Stimulated activated CD4-positive, alpha-beta T cell treated with anti-CD3 and anti-CD28 coated beads, Interleukin-2, amount 100 ng/mL, for 4 hours (primary cell): ENCODE measurements at places on chromosomes 5 and 9.
A peak's percentile ranks its signal among the peaks of the same experiment; 100 is the strongest.

DNA sequence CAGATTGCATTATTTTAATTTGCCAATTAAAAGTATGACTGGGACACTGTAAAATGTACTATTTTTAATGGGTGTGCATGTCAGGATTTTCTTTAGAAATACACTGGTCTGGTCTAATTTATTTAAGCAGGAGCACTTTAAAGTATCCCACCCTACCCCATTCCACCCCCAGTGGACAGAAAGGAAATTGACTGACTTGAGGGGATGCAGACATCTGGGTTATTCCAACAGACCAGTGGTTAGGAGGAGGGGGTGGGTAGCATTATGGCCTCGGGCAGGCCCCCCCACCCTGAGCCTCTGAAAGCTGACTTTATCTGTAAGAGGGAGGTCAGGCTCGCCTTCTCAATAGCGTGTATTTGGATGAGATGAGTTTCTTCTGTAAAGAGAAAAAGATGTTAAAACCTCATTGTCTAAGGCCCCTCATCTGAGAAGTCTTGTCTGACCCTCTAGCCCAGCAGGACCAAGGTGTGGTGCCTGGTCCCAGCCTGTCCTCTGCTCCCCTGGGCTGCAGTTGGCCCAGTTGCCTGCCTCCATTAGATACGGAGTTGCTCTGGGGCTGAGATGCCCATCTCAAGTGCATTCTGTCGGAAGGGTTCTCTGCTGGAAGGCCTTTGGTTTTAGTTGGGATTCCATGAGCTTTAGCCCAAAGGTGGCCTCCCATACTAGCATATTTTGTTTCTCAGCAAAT is 4.4 kb downstream of the HNRNPAB start:
- no peak for DNase-seq

GRCh38 chr5:67971971-67972821 is 243.4 kb upstream of the PIK3R1 start:
- DNase-seq = no peak

DNA sequence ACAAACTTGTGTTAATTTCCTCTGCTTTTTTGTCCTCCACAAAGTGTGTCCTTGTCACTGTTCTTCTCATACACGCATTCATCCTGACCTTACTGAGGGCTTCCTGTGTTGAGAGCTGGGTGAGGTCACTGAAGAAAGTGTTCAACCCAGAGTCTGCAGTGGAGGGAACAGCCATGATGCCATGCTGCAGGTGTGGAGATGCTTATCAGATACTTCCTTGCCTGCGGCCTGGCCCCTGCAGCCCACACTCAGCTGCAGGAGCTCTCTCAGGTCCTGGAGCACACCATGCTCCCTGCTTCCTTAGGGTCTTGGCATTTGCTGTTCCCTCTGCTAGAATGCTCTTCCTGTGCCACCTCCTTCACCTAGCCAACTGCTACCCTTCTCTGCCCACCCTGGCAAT is 108.1 kb upstream of the SPRY4 start:
- no peak for DNase-seq

DNA sequence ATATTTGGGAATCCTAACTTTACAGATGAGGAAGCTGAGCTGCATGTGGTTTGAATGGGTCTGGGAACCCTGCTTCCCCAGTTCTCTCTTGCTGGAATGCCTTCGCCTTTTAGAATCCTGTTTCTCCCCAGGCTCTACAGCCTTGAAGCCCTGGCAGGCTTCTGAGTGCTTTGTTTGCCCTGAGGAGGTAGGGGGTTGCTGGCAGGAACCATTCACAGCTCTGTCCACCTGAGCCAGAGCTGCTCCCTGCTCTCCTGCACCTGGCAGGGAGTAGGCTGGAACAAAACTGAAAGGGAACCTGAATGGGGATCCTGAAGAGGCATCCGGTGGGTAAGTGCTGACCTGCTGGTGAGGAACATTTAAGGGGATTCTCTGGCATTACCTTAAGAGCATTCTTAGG is 33.0 kb downstream of the KIF4B start:
- DNase-seq = no peak

DNA sequence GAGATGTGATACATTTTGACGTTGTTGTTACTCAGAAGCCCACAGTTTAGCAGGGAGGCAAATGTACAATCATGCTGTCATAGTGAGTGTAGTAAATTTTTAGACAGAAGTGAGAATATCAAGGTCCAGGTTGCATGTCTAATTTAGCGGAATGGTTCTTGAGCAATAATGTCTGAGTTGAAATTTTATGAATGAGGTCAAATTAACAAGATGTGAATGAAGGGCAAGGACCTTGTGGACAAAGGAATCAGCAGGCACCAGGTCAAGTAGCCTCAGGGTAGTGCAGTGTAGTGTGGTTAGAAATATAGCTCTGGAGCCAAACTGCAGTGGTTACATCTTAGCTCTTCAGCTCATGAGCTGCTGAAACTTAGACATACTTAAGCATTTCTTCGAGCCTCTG is 36.2 kb downstream of the TNFSF8 start:
- DNase-seq = no peak

DNA sequence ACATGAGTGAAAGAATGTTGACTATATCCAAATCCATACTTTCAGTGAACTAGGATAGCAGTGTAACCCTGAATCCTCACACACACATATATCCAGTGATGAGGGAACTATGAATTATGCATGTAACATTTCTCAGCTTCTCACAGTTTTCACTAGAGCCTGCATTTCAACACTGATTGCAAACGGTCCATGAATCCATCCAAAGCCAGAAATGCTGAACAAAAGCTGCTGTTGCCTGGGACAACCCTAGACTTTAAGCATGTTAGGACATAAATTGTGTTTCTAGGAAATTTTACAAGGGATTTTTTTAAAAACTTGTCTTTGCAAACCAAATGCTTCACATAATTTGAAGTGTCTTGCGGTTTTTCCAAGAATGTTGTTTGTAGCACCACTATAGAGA is 2010.0 kb upstream of the WWC1 start:
- DNase-seq = no peak

DNA sequence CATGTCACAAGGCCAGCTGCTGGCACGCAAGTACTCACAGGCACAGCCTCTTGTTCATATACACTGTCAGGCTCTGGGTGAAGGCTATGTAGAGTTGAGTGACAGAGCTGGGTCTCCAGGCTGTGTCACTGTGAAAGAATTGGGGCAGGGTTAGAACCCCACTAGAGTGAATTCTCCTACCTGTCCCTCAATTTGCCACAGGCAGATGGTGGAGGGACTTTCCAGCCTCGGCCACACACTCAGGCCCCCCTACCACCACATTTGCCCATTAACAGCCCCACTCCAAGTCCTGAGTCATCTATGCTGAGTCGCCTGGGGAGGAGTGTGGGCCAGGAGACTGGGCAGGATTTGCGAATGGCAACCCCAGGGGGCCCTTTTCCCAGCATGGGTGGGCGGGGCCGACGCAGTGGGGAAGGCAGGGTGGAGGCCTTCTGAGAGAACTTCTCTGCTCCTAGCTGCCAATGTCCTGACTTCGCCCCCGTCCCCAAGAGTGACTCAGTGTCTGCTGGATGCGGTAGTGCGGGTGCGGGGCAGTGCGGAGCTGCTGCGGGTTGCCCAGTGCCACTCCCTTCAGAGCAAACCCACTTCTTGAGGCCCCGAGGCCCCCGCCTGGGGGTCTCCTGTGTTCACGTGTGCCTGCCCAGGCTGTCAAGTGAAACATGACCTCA is 50.3 kb upstream of the PSD2 start:
- DNase-seq = no peak

DNA sequence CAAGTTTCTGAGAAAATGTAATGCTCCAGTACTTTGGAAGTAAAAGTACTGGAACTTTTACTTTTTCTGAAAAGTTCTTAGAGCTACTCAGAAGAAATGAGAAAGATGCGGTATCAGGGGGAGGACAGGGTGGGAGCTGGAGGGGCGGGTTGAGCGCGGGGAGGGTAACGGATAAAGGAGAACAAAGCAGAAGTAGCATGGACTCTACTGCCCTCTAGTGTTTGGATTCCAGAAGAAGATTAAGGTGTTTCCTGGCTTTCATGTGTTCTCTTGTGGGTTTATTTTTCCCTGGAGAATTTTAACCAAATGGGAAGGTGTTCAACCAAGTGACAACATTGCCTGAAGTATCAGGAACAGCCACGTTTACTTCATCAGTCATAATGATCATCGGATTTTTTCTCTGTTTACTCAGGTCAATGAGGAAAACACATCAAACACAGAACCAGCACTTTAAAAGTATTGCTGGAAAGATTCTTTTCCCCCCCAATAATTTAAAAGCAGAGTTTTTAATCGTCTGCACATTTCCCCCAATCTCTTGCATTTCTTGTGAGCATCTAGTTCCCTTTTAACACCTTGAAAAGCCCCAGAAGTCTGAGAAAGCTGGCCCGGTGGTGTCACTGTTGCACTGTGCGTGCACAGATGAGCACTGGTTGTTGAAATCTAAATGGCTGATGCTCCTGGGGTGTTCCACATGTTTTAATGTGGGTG is 190.6 kb downstream of the MPDZ start:
- no peak for DNase-seq

GRCh38 chr5:17330386-17330785 is 113.0 kb downstream of the BASP1 start:
- no peak for DNase-seq

- DNase-seq = no peak
Measured at GRCh38 chr5:109571785-109572184, 117.9 kb upstream of the MAN2A1 start.

- no peak for DNase-seq
Measured at GRCh38 chr5:96655085-96655484, 7.1 kb upstream of the CAST start.

- peak; percentile 9 for DNase-seq
Measured at GRCh38 chr9:73023025-73023541, 70.2 kb upstream of the ALDH1A1 start.
